ENCODE measurements at places on chromosomes 5 and 9. TPM values are rescaled to one million over a fixed set of nuclear protein-coding genes. Genes with fewer than 3 reads are reported as not detected.

Gene IFNK
- total RNA-seq, result not detected

- peak; percentile 83 for DNase-seq
- peak within 1 kb of the TSS; percentile 87 for H3K4me3 ChIP-seq
- peaks cover 47% of the 10 kb centered on the region for H3K4me1 ChIP-seq
Observed at GRCh38 chr5:52787600-52788504, at the start of the genes ITGA1 and PELO. Gene ITGA1, plus strand, starts transcription at chr5:52787916. Its CDS starts 438 bp downstream, at chr5:52788354. Gene PELO, plus strand, starts transcription at chr5:52787916. Its CDS starts 12,479 bp downstream, at chr5:52800395.

DNA sequence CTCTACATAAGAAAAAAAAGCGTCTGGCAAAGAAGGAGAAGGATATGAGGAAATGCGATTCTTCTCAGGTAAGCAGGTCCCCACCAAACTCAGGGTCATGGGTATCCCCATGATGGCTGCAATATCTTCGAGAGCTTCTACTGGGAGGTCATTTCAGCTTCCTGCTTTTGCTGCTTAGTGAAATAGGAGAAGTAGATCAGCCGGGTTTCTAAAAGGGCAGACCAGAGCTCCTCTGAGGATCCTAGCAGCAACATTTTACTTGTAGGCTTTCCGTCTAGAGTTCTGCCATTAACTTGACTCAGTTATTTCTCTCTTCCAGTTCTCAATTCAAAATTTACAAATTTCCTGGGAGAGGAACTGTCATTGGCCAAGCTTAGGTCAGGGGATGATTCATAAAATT, 134.7 kb downstream of the DPYSL3 start:
- no peak overlapping the region for H3K27ac ChIP-seq
- H3K27me3 ChIP-seq, result peaks cover 3% of the 10 kb centered on the region
- H3K36me3 ChIP-seq, result no peaks in the 10 kb centered on the region
- no peaks in the 10 kb centered on the region for H3K4me1 ChIP-seq
- DNase-seq, result no peak

DNA sequence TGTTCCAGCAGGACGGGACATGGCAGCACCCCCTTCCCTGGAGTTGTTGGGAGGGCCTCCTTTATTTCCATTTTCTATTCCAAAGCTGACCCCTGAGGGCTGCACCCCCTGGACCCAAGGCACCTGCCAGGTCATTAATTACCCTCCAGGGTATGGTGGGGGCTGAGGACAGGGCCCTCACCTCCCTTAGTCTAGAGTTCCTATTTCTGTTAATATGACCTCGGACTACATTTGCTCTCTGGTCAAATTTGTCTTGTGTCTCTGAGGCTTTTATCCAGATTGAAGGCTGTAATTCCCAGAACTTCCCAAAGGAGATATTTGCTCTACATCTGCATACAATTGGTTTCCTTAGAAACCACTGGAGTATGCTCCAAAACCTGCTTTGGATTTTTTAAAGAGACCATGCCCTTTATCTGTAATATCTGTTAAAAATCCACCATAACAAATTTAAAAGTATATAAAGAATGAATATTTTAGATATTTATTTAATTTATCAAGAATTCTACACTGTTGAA, 16.8 kb downstream of the PHF2 start:
- no peak overlapping the region for H3K27ac ChIP-seq
- H3K4me3 ChIP-seq, result no peak overlapping the region
- no peak for DNase-seq
- peaks cover 47% of the 10 kb centered on the region for H3K4me1 ChIP-seq
- H3K27me3 ChIP-seq, result no peaks in the 10 kb centered on the region
- H3K36me3 ChIP-seq, result no peaks in the 10 kb centered on the region

- no peak for DNase-seq
- peaks cover 24% of the 10 kb centered on the region for H3K4me1 ChIP-seq
- H3K27me3 ChIP-seq, result no peaks in the 10 kb centered on the region
- H3K36me3 ChIP-seq, result peaks cover 27% of the 10 kb centered on the region
Observed at GRCh38 chr5:149773291-149774095, 43.4 kb downstream of the PPARGC1B start.

- peak; percentile 51 for DNase-seq
- H3K4me3 ChIP-seq, result no peak overlapping the region
- peaks cover 4% of the 10 kb centered on the region for H3K4me1 ChIP-seq
- H3K27ac ChIP-seq, result no peak overlapping the region
- no peaks in the 10 kb centered on the region for H3K36me3 ChIP-seq
Observed at GRCh38 chr5:73454379-73455036, 5.9 kb upstream of the FOXD1 start.

GRCh38 chr9:17453751-17454150, 125.1 kb upstream of the SH3GL2 start:
- H3K4me1 ChIP-seq, result no peaks in the 10 kb centered on the region
- no peak overlapping the region for H3K27ac ChIP-seq
- DNase-seq, result no peak
- no peaks in the 10 kb centered on the region for H3K36me3 ChIP-seq

DNA sequence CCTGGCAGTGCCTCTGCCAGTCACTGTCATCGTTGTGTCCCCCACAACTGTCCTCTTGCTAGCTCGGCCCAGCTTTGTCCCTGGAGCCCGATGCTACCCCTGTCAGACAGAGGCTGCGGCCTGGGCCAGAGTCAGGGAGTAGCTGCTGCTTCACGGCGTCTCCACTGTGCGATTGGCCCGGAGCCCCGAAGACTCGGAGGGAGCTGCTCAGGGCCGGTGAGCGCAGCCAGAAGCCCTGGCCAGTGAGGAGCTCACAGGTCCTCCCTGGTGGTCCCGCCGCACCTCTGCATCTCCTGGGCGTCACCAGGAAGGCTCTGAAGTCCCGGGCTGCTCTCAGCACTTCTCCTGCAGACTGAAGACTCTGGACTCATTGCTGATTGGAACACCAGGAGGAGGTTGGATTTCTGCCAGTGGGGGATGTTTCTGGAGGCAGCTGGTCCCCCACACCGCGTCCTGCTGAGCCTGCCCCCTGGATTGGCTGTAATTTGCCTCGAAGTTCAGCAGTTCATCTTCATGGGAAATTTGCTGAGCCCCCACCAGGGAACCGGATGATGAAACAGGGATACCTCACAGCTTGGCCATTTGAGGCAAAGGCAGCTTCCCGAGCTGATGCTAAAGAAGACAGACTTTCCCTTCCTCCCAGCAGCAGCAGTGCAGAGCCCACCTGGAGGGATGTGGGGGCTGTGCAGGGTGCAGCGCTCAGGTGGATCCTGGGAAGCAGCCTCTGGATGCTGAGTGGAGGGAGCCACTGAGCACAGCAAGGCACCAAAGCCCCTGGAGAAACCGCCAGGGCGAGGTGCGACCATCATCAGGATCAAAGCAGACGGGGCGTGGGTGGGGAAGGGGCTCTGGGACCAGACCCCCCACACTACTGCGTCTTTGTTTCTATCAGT, 45.6 kb downstream of the USP20 start:
- DNase-seq, result no peak
- H3K36me3 ChIP-seq, result peaks cover 30% of the 10 kb centered on the region
- no peak overlapping the region for H3K4me3 ChIP-seq

DNA sequence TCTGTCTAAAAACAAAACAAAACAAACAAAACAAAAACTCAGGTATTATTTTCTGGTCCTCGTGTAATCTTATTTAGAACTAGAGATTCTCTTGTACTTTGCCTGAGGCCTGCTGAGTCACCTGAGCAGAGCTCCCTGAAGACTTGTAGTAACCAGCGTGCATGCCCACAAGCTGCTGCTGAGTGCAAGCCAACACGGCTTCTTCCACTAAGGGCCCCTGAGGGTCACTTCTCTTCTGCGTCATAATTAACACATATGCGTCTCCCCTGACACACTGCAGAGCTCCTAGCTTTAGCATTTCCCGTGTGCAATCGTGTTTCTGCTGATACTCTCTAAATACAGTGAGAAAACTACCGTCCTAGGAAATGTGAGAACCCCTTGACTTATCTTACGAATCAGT, 10.9 kb upstream of the NDFIP1 start:
- no peaks in the 10 kb centered on the region for H3K27me3 ChIP-seq
- peak overlapping the region; percentile 85 for H3K27ac ChIP-seq
- H3K36me3 ChIP-seq, result peaks cover 4% of the 10 kb centered on the region
- peak; percentile 74 for DNase-seq
- peaks cover 69% of the 10 kb centered on the region for H3K4me1 ChIP-seq

Gene MYMK
- total RNA-seq, result not detected

GRCh38 chr9:131739959-131740648, at the start of gene RAPGEF1:
Gene RAPGEF1, minus strand, starts transcription at chr9:131740076. Its CDS starts 246 bp downstream, at chr9:131739830.
- H3K4me1 ChIP-seq, result peaks cover 60% of the 10 kb centered on the region
- DNase-seq, result peak; percentile 76
- peaks cover 24% of the 10 kb centered on the region for H3K36me3 ChIP-seq

Gene IL33
- not detected for total RNA-seq

Gene PNPLA7
- total RNA-seq, result 5.0 TPM

Gene ADCY2
- not detected for total RNA-seq

DNA sequence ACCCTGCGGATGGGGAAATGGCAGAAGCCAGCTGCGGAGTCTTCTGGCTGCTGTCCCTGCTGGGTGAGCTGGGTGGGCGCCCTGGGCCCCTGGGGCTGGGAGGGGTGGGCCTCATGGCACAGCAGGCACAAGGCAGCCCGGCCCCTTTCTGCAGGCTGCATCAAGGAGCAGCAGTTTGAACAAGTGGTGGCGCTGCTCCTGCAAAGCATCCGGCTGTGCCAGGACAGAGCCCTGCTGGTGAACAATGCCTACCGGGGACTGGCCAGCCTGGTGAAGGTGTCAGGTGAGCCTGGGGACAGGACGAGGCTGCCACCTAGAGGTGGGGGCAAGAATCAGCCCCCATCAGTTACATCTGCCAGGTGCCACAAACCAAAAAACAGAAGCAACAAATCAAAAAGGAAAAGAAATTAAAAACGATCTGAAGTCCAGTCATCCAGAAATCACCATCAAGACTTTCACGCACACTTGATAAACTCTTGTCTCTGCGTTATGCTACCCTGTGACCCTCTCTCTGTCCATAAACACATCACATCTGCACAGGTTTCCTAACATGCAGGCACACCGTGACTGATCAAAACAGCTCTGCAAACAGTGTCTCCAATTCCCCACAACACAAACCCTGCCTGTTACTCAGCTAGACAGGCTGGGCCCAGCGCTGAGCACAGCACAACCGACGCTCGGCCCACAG, 13.9 kb downstream of the REXO4 start:
- DNase-seq, result peak; percentile 63
- no peak overlapping the region for H3K4me3 ChIP-seq
- peak overlapping the region; percentile 7 for H3K27ac ChIP-seq
- H3K36me3 ChIP-seq, result peaks cover 30% of the 10 kb centered on the region
- H3K27me3 ChIP-seq, result no peaks in the 10 kb centered on the region

All from activated CD8-positive, alpha-beta T cell treated with anti-CD3 and anti-CD28 coated beads for 36 hours (primary cell).